Frontal cortex (tissue), 4 donors: ENCODE measurements at places on chromosomes 2 and 18.

DNA sequence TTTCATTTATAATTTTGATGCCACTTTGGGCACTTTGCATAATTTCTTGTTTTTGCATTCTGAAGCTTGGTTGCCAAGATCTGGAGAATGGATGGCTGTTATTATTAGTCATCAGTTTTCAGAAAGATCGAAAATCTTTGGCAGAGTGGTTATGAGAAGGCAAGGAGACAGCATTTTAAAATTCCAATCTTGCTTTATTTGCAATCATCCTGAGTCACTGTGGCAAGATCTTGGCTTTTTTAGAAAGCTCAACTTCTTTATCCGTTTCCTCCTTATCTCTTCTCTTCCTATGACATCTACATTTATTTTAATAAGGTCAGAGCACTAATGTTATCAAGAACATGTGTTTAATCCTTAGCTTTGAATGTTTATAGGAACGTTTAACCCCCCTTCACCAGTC, 31.1 kb upstream of the EIF2AK3 start:
- no peak for DNase-seq

DNA sequence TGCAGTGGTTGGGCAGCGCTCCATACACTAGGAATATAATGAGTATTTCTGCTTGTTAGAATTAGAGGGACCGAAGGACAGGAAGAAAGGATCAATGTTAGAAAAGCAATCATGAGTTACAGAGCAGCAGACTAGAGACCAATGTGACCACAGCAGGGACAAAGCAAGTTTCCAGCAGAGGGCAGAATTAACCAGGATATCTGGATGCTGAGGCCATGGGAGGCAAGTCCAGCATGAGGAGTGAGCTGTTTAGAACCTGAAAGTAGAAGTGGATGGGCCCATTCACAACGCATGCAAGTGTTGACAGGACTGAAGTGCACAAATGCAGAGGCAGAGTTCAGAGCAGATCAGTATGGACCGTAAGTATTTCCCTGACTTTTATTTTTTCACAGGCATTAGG, 910.4 kb upstream of the GYPC start:
- peak; percentile 14 for DNase-seq

DNA sequence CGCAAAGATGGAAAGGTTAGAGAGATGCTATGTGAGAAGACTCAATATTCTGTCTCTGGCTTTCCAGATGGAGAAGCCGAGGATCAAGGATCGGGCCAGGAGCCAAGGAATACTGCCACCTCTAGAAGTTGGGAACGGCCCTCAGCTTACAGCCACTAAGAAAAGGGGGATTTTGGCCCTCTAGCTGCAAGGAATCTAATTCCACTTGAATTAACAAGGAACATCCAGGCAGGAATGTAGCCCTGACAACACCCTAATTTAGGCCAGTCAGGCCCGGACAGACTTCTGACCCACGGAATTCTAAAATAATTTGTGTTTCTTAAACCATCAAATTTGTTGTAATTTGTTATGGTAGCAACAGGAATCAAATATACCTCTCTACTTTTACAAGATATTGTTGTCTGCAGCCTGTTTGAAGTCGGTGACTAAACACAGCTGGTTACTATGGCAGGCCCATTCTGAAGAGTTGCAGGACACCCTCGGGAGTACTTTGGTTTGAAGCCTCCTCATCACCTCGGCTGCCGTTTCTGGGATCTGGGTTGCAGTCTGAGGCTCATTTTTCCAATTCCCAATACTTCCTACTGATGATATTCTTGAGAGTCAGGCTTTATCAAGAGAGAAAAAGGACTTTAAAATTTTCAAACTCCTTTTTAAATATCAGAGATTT, 1131.2 kb downstream of the TSN start:
- no peak for DNase-seq

- no peak for DNase-seq
These were observed 87.9 kb downstream of the INHBB start for GRCh38 chr2:120433816-120434290.

GRCh38 chr2:5951471-5951870, 259.3 kb downstream of the SOX11 start:
- DNase-seq = no peak

DNA sequence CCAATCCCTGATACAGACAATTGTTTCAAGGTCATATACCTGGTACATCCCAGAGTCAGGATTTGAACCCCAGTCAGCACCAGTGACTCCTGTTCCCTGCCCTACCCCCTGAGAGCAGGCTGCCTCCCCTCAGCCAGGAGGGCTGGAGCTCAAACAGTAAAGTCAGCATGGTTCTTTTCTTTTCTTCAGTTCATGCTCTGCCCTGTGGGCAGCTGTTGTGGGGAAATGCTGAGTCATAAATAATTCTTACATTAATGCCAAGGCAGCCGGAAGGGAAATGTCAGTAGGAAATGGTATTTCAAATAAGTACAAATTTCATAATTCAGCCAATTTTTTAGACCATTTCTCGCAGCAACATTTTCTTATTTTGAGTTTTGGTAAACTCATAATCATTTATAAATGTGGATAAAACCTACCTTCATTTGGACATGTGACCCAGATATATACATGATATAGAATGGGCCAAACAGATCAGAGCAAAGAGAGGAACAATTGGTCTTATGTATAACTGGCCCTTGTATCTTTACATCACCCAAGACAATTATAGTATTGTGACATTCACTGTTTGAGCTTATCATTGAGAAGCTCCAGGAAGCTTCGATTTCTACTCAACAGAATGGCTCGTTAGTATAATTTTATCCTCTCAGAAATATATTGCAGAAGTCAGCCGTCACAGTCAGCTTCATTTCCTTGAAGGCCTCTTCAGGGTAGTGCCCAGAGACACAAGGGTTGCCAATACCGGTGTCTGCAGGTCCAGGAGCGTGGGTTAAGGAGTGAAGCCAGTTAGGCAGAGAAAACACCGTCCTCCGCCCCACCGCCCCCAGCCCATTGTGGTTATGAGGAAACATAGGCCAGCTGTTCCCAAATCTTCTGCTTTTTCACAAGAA, 28.0 kb upstream of the SCYGR1 start:
- DNase-seq = no peak

- DNase-seq = no peak
These were observed 35.3 kb downstream of the SPRED2 start for GRCh38 chr2:65397122-65397521.

- no peak for DNase-seq
These were observed 993 bp downstream of the COX7A2L start for GRCh38 chr2:42359965-42360483.

- no peak for DNase-seq
These were observed 65.8 kb upstream of the CABLES1 start for GRCh38 chr18:23069481-23069880.

DNA sequence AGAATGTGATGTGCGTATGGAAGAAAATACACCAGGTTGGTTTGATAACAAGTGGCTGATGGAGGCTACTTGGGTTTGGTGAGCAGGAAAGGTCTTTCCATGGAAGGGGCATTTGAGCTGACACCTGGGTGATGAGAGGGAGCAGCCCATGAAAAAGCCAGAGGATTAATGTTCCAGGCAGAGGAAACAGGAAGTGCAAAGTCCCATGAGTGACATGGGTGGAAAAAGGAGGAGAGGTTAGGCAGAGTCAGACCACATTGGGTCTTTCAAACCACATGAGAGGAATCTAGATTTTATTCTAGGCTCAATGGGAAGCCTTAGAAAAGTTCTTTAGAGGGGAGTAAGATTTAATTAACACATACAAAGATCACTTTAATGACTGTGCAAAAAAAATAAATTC, 195.7 kb downstream of the LRATD1 start:
- DNase-seq = no peak

DNA sequence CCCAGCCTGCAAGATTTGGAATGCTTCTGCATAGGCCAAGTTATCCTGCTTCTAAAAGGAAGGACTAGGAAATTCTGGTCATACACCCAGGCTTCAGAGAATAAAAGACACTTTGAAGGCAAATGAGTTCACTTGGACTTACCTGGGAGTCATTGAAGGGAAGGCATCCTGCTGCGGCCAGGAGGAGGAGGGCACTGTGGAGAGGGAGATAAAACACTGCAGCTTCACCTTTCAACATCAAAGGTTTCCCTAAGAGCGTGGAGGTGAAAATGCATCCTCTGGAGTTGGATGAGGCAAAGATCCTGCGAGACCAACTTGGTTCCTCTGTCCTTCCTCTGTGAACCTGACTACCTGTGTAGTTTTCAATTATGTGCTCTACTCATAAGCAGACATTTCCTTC, 79.5 kb upstream of the RIOK3 start:
- no peak for DNase-seq

GRCh38 chr2:205868773-205869333, 186.6 kb downstream of the NRP2 start:
- DNase-seq = no peak

DNA sequence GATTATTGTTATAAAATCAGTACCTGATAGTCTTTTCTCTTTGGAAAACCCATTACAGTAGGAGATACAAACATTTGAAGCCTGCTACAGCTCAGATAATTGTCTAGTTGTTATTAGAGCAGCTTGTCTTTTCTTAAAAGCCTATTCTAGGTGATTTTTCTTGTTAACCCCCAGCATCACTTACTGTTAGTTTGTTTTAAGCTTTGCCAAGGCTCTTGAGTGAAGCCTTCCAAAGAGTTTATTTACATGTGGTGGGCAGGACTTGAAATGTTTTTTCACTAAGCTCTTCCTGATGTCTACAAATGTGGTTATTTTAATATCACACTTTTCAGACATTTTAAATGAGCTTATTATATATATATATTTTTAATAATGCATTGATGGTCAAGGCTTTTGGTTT, 791.3 kb downstream of the PLCL1 start:
- DNase-seq = no peak

GRCh38 chr2:237459741-237460174, 27.3 kb upstream of the MLPH start:
- no peak for DNase-seq

- DNase-seq = no peak
These were observed 55.2 kb downstream of the RPL31 start for GRCh38 chr2:101057051-101057933.

- peak; percentile 56 for DNase-seq
These were observed 509 bp upstream of the CYS1 start for GRCh38 chr2:10080536-10081304.

- DNase-seq = no peak
These were observed 176.0 kb downstream of the CTIF start for GRCh38 chr18:48714873-48715272.

DNA sequence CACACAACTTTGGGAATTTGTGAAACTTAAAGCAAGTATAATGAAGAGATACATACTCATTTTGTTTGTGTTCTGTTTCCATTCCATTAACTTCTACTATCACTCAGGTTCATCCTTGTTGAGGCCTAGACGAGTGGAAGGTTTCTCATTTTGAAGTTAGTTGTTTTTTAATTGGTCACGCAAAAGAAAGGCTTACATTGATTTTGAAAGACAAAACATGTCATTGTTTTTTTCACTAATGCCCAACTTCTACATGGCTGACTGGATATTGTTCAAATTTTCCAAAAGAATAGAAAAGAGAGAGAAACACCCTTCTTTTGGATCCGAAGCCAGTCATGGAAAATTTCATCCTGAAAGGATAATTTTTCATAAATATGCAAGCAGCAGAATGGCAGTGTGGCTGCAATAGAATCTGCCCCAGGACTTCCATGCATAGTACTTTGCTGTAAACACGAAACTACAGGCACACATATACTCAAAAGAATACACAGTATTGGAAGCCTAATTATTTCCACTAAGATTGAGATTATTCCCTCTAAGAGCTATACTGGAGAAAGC, 27.4 kb downstream of the PRKCE start:
- no peak for DNase-seq

DNA sequence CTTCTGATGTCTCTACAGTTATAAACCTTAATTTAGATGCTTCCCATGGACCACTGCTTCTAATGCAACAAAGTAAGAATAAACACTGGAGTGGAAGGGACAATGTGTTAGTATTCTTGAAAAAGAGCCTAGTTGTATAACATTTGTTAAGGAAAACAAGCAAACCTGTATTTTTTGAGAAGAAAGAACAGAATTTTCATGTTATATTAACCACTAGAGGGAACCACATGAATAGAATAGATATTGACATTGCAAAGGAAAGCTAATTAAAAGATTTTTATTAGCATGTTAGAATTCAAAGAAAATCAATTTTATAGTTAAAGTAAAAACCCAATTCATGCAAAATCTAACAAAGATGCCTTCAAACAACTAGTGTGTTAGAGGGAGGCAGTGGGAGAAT, 151.2 kb upstream of the BARD1 start:
- no peak for DNase-seq
